Activated T-cell treated with anti-CD3 and anti-CD28 coated beads, Interleukin-2, amount 50 U/mL, for 72 hours (primary cell): ENCODE measurements at places on chromosomes 13 and 19. TPM values are rescaled to one million over a fixed set of nuclear protein-coding genes. Genes with fewer than 3 reads are reported as not detected.

- no peak overlapping the region for H3K4me3 ChIP-seq
- no peaks in the 10 kb centered on the region for H3K4me1 ChIP-seq
- no peak for DNase-seq
- H3K27ac ChIP-seq: no peak overlapping the region
- H3K36me3 ChIP-seq: no peaks in the 10 kb centered on the region
Observed at GRCh38 chr13:98299966-98300350, 122.9 kb upstream of the RNF113B start.

GRCh38 chr19:54164369-54165068, 5.0 kb upstream of the LENG1 start:
- no peak overlapping the region for H3K27ac ChIP-seq
- peak overlapping the region; percentile 75 for H3K4me3 ChIP-seq
- H3K27me3 ChIP-seq: peaks cover 21% of the 10 kb centered on the region
- peaks cover 3% of the 10 kb centered on the region for H3K36me3 ChIP-seq

DNA sequence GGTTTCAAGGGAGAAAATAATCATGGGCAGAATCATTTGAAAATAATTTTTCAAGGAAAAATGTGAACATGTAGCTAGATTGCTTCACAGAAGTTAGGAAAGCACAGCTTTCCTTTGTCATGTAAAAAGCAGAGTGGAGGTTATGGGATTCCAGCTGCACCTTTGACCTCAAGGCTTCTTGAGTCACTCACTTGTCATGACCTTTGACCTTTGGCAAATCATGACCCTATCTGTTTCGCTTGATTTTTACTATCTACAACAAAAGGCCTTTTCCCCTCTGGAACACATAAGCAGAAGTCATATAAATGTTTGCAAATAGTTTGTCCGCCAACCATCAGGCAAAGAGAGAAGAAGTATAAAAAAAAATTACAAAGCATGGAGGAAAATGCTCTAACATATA, 210.7 kb upstream of the MIR17HG start:
- no peaks in the 10 kb centered on the region for H3K27me3 ChIP-seq
- no peaks in the 10 kb centered on the region for H3K36me3 ChIP-seq
- H3K4me3 ChIP-seq: no peak overlapping the region

GRCh38 chr13:103250071-103250470, 183.9 kb upstream of the SLC10A2 start:
- no peak overlapping the region for H3K27ac ChIP-seq
- no peaks in the 10 kb centered on the region for H3K36me3 ChIP-seq
- no peak overlapping the region for H3K4me3 ChIP-seq
- DNase-seq: no peak

- no peak for DNase-seq
- H3K36me3 ChIP-seq: no peaks in the 10 kb centered on the region
- no peaks in the 10 kb centered on the region for H3K27me3 ChIP-seq
- H3K27ac ChIP-seq: no peak overlapping the region
- peaks cover 9% of the 10 kb centered on the region for H3K4me1 ChIP-seq
Observed at GRCh38 chr19:900302-901111, 7.2 kb downstream of the RNU6-9 start.

The TUBB4A gene
- total RNA-seq: 8.7 TPM

The TRAPPC6A gene
- total RNA-seq: 58.5 TPM

- H3K27ac ChIP-seq: no peak overlapping the region
- H3K4me3 ChIP-seq: no peak overlapping the region
- DNase-seq: no peak
- H3K27me3 ChIP-seq: no peaks in the 10 kb centered on the region
Observed at GRCh38 chr13:96032717-96033116, 20.5 kb downstream of the UGGT2 start.

DNA sequence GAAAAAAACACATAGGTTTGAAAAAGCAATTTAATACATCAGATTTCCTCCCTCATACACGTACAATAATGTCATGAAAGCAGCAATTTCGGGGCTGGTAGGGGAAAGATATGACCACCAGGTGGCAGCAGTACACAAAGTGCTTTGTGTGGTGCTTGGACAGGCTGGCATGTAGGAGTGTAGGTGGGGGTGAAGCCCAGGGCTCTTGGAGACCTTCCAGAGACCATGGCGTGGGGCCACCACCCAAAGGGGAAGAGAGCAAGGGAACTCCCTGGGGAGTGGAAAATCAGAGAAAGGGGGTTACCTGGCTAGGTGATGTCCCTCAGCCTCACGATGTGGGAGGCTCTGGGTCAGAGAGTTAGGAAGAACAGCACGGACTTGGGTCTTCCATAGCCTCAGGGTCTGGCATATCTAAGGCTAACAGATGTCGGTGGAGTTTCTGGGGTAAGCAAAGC, 11.8 kb upstream of the CCNA1 start:
- peak; percentile 73 for DNase-seq
- H3K4me1 ChIP-seq: peaks cover 31% of the 10 kb centered on the region
- peaks cover 67% of the 10 kb centered on the region for H3K27me3 ChIP-seq
- peak overlapping the region; percentile 68 for H3K27ac ChIP-seq
- H3K4me3 ChIP-seq: peak overlapping the region; percentile 80
- H3K36me3 ChIP-seq: no peaks in the 10 kb centered on the region

- H3K36me3 ChIP-seq: no peaks in the 10 kb centered on the region
- H3K27ac ChIP-seq: no peak overlapping the region
- H3K4me3 ChIP-seq: no peak overlapping the region
Observed at GRCh38 chr19:7852851-7853769, 21.1 kb downstream of the PRR36 start.

GRCh38 chr19:30385666-30386065, 13.5 kb downstream of the ZNF536 start:
- no peaks in the 10 kb centered on the region for H3K36me3 ChIP-seq
- no peak for DNase-seq
- no peak overlapping the region for H3K27ac ChIP-seq
- H3K4me1 ChIP-seq: no peaks in the 10 kb centered on the region

- no peak overlapping the region for H3K27ac ChIP-seq
- DNase-seq: no peak
- no peaks in the 10 kb centered on the region for H3K4me1 ChIP-seq
- no peaks in the 10 kb centered on the region for H3K36me3 ChIP-seq
Observed at GRCh38 chr13:89883893-89884448, 1463.5 kb upstream of the MIR17HG start.

The LGALS14 gene
- 4.3 TPM for total RNA-seq

DNA sequence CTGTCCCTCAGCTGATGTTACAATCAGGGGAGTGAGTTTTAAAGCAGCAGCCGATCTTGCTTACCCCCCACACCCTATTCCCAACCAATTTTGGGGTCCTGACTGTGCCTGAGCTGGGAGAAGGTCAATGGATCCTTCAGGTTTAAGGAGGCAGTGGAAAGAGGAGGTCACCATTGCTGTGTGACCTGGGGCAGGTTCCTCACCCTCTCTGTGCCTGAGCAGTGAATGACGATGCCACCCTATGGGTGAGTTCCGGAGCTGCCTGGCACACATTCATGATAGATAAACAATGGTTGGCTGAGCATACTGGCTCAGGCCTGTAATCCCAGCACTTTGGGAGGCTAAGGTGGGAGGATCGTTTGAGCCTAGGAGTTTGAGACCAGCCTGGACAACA, 20.3 kb upstream of the JUND start:
- no peak for DNase-seq
- peaks cover 2% of the 10 kb centered on the region for H3K36me3 ChIP-seq
- H3K27ac ChIP-seq: no peak overlapping the region
- H3K27me3 ChIP-seq: no peaks in the 10 kb centered on the region

DNA sequence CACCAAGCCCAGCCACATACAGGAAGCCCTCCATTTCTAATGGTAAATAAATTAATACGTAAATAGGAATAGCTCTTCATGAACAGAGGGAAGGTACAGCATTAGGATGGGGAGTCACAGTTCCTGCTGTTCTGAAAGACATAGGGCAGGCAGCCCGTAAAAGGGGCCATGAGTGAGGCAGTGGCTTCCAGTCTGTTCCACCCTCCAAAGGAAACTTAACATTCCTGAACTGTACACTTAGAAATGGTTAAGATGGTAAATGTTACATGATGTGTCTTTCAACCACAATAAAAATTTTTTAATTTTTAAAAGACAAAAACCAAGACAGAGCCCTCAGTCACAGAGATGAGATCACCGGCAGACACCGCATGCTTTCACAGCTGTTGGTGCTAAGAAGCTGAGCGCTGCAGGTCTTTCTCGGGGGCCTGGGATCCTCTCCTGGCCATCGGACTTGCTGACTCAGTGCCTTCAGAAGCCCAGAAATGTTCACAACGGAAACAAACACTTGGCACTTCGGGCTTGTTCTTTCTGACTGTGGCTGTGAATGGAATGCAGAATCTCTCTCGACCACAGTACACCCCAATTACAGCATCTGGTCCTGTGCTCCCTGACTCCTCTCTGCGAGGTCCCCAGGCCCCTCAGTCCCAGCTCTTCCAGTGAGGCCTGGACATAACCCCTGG, 36.4 kb downstream of the EPS15L1 start:
- H3K27ac ChIP-seq: peak overlapping the region; percentile 71
- H3K4me3 ChIP-seq: no peak overlapping the region
- peaks cover 13% of the 10 kb centered on the region for H3K4me1 ChIP-seq
- H3K27me3 ChIP-seq: no peaks in the 10 kb centered on the region
- peaks cover 2% of the 10 kb centered on the region for H3K36me3 ChIP-seq
- no peak for DNase-seq

DNA sequence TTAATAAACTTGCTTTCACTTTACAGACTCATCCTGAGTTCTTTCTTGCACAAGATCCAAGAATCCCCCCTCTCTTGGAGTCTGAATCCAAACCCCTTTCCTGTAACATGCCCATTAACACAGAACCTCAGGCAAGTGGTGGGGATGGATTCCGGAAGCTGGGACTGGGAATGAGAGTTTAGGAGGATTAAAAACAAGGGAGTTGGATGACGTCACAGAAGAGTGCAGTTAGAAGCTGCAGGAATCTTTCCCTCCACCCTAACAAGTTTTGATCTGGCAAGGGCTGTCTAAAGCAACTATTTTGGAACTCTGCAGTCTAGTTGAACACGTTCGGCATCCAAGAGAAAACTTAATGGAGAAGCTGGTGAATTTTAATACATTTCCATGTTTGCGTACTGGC, 48.2 kb upstream of the PEPD start:
- peaks cover 28% of the 10 kb centered on the region for H3K27me3 ChIP-seq
- no peak overlapping the region for H3K27ac ChIP-seq
- no peak for DNase-seq
- no peak overlapping the region for H3K4me3 ChIP-seq
- H3K4me1 ChIP-seq: no peaks in the 10 kb centered on the region
- peaks cover 5% of the 10 kb centered on the region for H3K36me3 ChIP-seq
